Type B pancreatic cell (in vitro differentiated cells): ENCODE measurements at places on chromosomes 7 and 10.

GRCh38 chr10:11260170-11260569, 242.5 kb downstream of the CELF2 start:
- peaks cover 57% of the 10 kb centered on the region for H3K27me3 ChIP-seq
- H3K4me3 ChIP-seq, result no peak overlapping the region
- peaks cover 11% of the 10 kb centered on the region for H3K36me3 ChIP-seq
- DNase-seq, result no peak

DNA sequence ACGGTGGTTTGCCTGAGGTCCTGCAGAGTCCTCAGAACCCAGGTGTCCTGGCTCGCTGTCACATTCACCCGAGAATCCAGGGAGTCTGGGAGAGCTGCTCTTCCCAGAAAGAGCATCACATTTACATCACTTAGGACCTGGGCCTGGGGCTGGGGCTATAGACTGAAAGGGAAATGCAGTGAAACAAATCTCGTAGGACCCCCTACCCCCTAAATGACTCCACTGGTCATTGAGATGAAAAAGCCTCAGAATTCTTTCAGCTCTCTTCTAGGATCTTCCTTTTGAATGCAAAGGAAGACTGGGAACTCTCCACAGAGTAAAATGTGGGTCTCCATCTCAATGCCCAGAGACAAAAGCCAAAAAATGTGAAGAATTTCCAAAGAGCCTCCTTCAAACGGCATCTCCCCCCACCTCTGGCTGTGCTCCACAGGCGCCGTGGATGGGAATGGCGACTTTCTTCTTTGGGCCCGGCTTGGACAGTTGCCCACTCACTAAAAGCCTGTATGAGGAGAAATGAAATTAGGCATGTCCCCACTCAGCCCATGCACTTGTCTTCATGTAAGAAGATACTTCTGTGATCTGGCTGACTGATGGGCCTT, 49.0 kb upstream of the PODXL start:
- H3K36me3 ChIP-seq, result no peaks in the 10 kb centered on the region
- no peak for DNase-seq
- no peak overlapping the region for H3K4me3 ChIP-seq
- peaks cover 49% of the 10 kb centered on the region for H3K27me3 ChIP-seq
- no peak overlapping the region for H3K27ac ChIP-seq

GRCh38 chr7:128035712-128036111, 4.5 kb upstream of the LRRC4 start:
- DNase-seq, result no peak
- H3K27me3 ChIP-seq, result peaks cover 18% of the 10 kb centered on the region
- H3K4me1 ChIP-seq, result peaks cover 10% of the 10 kb centered on the region
- H3K36me3 ChIP-seq, result no peaks in the 10 kb centered on the region
- H3K27ac ChIP-seq, result no peak overlapping the region

DNA sequence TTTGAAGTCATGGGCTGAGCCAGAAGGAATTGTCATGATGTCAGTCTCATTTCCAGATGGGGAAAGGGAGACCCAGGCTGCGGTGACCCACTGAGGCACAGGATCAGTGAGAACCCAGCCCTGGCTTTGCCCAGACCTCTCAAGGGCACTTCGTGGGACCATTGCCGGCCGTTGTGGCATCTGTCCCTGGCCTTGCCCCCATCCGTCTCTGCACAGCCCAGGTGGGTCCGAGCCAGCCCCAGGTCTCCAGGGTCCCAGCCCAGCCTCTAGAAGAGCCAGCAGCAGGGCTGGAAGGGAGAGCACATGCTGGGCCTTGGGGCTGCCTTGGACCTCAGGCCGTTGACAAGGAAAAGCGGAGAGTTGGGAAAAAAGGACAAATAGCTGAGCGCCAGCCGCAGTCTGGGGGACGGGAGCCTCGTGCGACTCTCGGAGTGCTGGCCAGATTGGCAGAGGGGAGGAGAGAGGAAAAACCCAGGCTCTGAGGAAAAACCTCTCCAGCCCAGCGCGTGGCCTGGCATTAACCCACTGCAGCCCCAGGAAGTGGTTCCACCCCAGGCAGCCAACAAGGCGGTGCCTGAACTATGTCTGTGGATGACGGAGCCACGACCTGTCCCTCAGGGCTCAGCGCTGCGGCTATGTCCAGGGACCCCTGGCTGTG, 30.2 kb downstream of the GRIFIN start:
- H3K4me3 ChIP-seq, result no peak overlapping the region
- no peaks in the 10 kb centered on the region for H3K27me3 ChIP-seq
- H3K36me3 ChIP-seq, result peaks cover under 1% of the 10 kb centered on the region
- no peak overlapping the region for H3K27ac ChIP-seq
- DNase-seq, result no peak
- peaks cover under 1% of the 10 kb centered on the region for H3K4me1 ChIP-seq
